ENCODE measurements at places on chromosomes 1 and 21. TPM values are rescaled to one million over a fixed set of nuclear protein-coding genes. Genes with fewer than 3 reads are reported as not detected.

Gene C4BPB
- 3.1 TPM for total RNA-seq

DNA sequence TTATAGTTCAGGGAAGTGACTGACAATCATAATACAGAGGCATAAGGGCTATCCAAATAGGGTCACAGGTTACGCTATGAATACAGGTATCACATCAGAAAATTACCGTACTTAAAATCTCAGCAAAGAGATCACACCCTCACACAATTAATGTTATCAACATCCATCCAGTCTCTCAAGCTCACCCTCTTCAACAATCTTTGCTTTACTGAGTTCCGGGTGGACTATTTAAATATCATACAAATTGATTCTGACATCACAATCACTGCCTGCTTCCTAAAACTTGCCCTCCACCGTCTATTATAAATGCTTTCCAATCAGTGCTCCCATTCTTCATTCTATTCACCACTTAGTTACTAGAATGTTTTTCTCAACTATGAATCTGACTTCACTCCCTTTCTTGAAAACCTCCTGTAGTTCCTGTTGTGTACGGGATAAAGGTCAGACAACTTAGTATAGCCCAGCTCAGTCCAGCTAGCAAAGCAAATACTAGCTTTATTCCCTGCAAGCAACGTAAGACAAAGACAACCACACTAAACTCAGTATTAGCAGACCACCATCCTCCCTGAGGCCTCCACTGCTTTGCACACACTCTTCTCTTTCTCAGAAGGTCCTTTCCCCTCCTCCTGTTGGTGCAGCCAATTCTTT, 398.7 kb downstream of the SMYD3 start:
- DNase-seq = no peak

DNA sequence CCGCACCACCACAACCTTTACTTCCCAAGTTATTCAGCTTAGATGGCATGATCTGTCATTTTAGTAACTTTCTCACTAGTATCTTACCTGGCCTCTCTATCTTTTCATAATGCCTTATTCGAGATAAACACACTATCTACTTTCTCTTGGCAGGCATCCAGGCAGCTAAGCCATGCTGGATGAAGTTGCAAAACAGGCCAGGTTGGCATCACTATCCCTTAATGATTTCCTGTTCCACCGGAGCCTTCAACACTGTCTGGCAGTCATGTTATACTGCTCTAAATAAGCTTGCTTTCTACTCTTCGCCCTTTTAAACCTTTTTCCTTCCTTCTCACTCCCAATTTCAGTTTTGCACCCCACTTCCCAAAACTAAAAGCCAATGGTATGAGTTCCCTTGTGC, 12.0 kb upstream of the KCNH1 start:
- DNase-seq = no peak

DNA sequence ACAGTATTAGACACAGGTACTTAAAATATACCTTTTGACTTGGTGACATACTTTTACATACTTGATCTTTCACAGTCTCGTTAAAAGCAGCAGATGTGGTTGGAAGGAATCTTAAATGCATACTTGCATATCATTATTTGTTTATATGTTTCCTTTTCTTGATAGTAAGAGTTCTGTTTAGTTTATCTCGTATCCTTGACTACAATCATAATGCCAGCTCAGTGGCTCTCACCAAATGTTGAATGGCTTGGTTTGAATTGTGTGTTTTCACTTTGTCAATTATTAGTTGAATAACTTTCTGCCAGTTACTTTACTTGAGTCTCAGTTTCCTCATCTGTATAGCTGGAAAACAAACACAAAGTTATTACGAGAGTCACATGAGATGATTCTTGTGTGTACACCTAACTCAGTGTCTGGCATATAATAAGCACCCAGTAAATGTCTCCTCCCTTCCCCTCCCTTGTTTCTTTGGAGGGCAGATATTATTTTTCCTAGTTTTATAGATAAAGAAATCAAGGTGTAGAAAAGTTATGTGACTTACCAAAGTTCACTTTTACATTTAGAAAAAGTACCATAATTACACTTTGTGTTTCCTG, 131.6 kb upstream of the IVNS1ABP start:
- no peak for DNase-seq

- no peak for DNase-seq
These were observed 187.8 kb upstream of the HP1BP3 start for GRCh38 chr1:20974951-20975350.

GRCh38 chr21:40964691-40965090, 117.7 kb upstream of the DSCAM start:
- DNase-seq = no peak

Gene OXCT2
- 0.66 TPM for total RNA-seq
